OCI-LY7 (cell line): ENCODE measurements at places on chromosomes 7 and 10.

- DNase-seq: peak; percentile 10
These were observed 12.6 kb upstream of the UBE2D1 start for GRCh38 chr10:58322072-58322834.

DNA sequence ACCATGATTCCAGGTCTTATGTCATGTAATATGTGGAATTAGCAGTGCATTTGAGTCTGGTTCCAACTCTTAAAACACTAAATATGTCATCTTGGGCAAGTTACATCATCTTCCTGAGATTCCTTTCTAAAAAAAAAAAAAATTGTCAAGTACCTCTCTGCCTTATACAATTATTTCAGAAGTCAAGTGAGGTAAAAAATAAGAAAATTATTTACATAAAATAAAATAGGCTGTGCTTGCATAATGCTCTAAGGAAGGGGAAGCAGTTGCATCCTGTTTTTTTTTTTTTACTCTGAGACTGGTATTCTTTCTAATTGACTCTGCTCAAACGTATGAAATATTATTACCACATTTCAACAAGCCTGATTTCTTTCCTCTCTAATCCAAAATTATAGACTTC lies 55.1 kb upstream of the SEMA3A start:
- no peak for DNase-seq

- no peak for DNase-seq
These were observed 31.3 kb downstream of the KIAA1217 start for GRCh38 chr10:24240041-24240751.

DNA sequence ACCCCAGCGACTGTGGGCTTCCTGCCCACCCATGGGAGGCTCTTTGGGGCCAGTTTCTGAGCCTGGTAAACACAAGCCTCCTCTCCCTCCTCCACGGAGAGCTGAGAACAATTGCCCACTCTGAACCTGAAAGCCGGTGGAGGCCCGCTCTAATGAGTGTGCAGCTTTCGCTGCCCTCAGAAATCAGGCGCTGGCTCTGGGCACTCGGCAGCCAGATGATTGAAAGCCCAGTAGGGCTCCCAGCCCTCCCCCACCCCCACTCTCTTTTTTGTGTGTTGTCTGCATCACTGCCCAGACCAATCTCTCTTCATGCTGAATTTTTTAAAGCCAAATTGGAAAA lies 438.9 kb downstream of the RPS24 start:
- DNase-seq: no peak

DNA sequence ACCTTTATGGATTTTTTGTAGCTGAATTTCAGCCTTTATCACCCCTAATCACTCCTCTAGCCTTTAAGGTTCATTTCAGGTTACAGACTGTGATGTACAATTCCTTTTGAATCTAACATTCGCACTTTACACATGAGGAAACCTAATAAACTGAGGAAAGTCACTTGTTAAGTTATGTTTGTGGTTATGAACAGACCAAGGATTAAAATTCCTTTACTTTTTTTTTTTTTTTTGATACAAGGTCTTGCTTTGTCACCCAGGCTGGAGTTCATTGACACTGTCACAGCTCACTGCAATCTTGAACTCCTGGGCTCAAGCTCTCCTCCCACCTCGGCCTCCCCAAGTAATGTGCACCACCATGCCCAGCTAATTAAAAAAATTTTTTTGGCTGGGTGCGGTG lies 3.6 kb downstream of the MCU start:
- no peak for DNase-seq

- no peak for DNase-seq
These were observed 124.2 kb downstream of the PLPP4 start for GRCh38 chr10:120580918-120581895.

DNA sequence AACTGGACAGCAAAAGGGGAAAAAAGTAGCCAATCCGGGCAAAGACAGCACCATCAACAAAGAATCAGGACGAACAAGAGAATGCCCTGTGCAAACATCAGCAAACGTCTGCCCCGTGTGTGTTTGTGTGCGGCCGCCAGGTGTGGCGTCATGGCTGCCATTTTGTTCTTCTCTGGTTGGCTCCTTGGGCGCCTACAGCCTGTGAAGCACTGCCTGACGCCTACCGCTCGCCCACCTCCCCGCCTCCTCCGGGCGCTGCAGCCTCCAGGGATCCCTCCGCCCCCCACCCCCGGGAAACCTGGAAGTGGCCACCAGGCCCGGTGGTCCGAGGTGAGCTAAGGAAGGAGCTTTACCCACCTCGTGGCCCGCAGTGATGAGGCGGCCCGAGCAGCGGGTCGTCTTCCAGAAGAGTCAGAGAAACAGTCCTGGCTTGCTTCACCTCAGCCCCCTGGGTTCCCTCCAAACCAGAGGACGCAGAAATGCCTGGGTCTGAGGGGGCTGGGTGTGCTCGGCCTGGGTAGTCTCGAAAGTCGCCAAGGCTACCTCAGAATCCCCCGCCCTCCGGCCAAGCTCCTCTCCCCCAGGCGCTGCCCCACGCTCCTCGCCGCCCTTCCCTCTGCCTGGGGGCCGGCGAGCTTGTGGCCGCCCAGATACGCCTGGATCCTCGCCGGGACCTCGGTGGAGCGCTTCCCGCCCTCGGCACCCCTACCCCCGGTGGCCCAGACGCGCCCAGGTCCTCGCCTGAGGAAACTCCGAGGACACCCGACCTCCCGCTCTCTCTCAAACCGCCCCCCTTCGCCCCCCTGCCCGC lies 61.8 kb upstream of the IL6 start:
- no peak for DNase-seq
